ENCODE measurements at places on chromosomes 4 and X.

- no peak for DNase-seq
Observed at GRCh38 chrX:118221733-118222132, 105.1 kb upstream of the KLHL13 start.

- no peak for DNase-seq
Observed at GRCh38 chr4:54073271-54073880, 9.0 kb upstream of the CHIC2 start.

- no peak for DNase-seq
Observed at GRCh38 chr4:41369680-41370079, 113.0 kb downstream of the UCHL1 start.

- no peak for DNase-seq
Observed at GRCh38 chr4:110970642-110971041, 347.8 kb upstream of the PITX2 start.

GRCh38 chr4:162485486-162485885 lies 321.7 kb upstream of the FSTL5 start:
- no peak for DNase-seq

DNA sequence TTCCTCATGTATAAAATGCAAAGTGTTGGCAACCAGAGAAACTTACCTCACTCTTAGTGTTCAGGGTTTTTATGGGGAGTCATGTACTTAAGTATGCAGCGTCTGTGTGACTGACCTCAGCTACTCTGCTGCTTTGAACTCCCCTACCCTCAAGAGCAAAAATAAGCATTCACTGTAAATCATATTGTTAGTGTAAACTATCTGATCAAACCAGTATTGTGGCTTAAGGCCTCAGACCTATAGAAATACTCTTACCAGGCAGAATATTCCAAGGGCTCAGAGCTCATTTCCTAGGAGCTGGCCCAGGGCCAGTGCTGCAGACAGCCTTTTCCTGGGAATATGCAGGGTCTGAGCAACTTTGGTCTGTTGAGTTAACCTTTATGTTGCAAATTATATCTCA lies 453.1 kb downstream of the CCSER1 start:
- no peak for DNase-seq

- no peak for DNase-seq
Observed at GRCh38 chrX:10077425-10078188, 79.2 kb upstream of the CLCN4 start.

DNA sequence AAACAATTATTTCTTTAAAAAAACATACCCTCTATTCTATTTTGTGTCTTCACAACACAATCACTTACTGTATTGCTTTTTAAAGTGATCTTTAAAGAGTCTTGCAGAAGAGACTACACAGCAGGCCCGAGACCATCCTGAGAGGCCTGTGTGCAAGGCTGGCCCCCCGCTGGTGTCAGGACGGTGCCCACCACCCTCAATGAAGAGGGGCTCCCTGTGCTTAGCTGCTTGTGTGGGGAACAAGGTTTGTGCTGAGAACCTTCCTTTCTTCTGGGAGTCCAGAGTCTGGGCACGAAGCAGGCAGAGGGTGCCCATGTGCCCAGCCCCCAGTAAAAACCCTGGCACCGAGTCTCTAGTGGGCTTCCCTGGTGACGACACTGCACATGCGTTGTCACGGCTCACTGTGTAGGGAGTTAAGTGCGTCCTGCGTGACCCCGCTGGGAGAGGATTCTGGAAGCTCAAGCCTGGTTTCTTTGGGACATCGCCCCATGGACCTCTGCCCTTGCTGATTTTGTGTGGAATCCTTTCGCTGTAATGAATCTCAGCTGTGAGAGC lies 22.0 kb downstream of the RGS12 start:
- DNase-seq, result no peak

DNA sequence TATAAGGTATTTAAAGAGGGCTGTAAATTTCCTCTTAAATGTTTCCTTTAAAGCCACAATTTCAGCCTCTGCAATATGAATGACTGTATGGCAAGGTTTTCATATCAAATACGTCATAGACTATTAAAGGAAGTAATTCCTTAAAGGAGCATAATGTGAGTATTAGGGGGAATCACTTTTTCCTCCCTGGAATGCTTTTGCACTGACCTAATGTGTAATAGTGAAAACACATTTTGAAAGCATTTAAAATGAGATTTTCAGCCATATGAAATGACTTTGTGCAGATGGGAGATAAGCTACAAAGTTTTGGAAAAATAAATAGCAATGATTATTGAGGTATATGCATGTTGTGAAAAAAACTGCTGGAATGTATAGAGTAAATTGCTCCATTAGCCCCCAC lies 17.6 kb downstream of the SLIT2 start:
- DNase-seq, result no peak

- no peak for DNase-seq
Observed at GRCh38 chr4:26784207-26784865, 76.3 kb upstream of the STIM2 start.

DNA sequence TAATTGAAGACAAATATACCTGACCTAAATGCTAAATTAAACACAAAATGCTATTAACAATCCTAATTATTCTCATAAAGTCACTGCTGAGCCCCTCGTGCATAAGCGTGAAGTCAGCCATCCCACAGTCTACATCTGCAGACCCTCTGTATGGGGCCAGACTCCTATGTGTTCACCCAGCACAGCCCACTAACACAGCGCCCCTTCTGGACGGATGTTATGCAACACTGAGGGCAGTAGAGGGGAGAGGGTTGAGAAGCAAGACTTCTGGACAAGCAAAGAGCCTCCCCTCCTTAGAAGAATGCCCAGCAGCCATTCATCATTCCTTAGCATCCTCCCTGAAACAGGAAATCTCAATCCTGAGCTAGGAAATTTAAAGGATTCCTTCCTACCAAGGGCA lies 7.9 kb downstream of the TRPC3 start:
- no peak for DNase-seq

- no peak for DNase-seq
Observed at GRCh38 chr4:187166886-187167512, 443.3 kb upstream of the FAT1 start.

DNA sequence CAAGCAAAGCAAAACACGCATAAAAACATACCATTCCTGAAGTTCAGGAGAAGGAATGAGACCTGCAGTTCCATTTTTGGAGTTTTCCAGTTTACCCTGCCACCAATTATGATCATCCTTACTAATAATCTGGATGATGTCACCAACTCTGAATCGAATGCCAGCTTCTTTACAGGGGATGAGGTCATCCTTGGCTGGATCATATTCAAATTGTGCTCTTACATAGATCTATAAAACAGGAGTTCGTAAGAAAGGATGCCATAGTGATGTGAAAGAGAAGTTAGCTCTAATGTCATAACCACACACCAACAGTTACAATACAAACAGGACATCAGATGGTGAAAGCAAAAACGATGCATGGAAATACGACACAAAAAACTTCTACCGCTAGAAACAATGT lies 106.5 kb downstream of the NYX start:
- no peak for DNase-seq

DNA sequence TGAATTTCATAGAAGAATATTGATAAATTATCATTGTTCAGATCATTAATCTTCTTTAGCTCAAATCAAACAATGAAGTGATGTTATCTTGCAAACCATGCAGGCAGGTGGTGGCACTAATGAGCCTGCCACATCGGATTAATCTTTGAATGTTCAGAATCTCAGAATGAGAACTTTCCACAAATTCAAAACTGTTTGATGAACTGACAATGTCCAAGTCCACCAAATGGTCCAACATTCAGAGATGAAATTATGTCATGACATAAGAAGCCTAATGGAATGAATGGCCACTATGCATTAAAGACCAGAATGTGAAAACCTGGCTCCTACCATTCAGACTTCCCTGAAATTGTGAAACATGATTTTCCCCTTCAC lies 67.5 kb downstream of the SORBS2 start:
- DNase-seq, result no peak

- DNase-seq, result no peak
Observed at GRCh38 chr4:138259271-138259670, 17.1 kb upstream of the SLC7A11 start.

DNA sequence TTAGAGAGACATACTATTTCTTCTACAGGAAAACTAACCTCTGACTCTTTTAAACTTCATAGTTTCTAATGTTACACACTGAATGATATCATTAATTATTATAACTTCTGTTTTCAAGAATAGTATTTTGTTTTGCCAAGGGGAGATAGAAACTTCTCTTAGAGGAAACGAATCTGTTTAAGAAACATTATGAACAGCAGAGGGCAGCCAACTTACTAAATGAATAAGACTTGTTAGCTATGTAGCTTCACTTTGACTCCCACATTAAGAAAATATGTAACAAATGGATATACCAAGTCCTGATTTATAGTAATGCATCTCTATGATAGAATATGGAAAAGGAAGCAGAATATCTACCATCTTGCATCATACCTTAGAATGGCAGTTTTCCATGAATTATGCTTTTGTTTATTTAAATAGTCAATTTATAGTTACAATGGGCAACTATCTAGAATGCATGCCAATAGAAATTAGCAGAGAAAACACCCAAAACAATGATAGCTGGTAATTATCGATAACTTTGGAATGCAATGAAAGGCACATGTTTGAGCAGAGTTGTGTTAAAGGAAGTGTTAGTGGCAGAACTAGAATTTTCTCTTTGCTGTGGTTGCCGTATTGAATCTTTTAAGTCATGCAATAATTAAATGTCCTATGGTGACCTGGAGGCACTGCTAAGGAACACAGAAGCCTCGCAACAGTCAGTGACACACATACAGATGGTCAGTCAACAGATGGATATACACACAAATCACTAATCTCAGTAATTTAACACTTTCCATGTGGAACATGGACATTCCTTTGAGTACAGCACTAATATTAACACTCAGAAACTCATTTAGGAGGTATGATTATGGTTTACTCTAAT lies 105.7 kb upstream of the PDLIM3 start:
- DNase-seq, result no peak

DNA sequence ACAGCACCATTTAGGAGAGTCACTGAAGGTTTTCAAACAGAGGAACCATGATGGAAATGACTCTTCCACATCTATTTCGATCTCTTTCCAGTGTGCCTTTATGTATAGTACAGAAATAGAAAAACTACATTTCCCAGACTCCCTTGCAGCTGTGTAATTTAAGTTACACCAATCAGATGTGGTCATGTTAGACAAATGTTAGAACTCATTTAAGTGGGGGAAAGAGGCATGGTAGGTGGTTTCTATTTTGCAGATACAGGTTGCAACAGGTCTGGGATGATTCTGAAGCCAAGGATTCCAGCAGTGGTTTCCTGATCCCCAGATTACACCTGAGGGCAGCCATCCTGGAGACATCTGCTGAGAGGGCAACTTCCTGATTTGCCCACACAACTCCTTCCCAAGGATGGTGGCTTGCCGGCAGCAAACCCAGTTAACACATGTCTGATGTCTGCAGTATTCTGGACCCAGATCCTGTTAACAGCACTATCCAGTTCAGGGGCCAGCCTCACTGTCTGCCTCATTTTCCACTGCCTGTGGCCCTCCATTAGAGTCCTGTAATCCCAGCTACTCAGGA lies 38.7 kb upstream of the PDK3 start:
- no peak for DNase-seq

Measured in cerebellar nuclear complex (tissue), 1 donor.